ENCODE measurements at places on chromosomes 12 and 14.

GRCh38 chr12:70609203-70609602 lies 28.0 kb downstream of the PTPRB start:
- no peak for DNase-seq

DNA sequence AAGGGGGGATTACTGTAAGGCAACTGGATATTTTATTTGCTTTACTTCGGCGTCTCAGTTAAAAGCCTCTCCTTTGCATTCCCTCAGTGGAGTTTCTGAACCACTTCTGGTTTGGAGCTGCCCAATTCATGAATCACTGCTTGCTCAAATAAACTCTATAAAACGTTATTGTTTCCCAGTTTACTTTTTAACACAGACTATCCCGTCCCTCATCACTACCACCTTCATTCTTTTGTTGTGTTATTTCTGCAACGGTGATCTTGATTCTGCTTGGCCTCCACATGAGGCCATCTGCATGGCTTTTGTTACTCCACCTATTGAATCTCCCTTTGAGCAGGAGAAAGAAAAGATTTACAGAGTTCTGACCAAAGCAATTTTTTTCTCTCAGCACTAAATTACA lies 104.0 kb upstream of the PLEKHA5 start:
- no peak for DNase-seq

GRCh38 chr14:90624732-90625400 lies 191.4 kb downstream of the TTC7B start:
- DNase-seq = no peak

- DNase-seq = no peak
These were observed 20.8 kb downstream of the TPCN1 start for GRCh38 chr12:113242026-113242418.

DNA sequence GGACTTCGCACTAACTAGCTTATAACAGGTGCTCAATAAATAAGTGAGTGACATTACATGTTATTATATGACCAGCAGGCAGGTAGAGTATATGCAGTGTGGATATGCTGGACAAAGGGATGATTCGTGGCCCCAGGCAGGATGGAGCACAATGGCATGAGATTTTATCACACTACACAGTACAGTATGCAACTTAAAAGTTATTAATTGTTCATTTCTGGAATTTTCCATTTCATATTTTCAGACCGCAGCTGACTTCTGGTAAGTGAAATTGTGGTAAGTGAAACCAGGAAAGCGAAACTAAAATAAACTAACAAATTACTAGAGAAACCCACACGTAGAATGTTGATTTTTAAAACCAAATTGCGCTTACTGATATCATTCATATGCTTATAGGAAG lies 3.3 kb downstream of the PARP11 start:
- DNase-seq = no peak

DNA sequence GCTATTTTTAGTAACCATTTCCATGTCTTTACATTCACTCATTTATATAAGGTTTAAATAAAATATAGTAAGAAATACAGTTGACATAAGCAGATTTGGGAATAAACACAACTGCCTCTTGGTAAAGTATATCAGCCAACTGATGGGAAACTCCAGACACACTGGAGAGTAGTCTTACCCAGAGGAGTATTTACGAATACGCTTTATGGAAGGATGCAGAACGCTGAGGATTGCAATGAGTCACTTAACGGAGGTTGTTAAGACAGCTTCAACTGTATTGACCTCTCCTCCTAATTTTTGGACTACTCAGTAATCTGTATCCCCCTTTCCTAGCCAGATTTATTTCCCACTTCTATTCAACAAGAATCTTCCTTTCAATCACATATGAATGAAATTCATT lies 6.0 kb downstream of the C2CD5 start:
- DNase-seq = no peak

- no peak for DNase-seq
These were observed 109.5 kb downstream of the LGMN start for GRCh38 chr14:92638904-92639303.

DNA sequence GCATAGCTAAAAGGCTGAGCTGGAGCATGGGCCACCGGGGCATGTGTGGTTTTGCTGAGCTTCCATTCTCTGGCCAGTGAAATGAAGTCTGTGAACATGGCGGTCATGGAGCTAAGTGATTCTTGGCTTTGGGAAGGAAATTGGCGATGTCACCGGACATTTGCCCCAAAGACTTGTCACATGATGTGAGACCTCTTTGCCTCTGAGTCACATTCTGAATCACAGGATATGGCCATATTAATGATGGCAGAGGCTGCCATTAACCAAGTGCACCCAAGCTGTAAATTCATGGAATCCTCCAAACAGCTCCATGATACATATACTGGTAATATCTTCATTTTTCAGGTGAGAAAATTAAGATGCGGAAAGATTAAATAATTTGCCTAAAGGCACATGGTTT lies 27.4 kb upstream of the BATF start:
- no peak for DNase-seq

DNA sequence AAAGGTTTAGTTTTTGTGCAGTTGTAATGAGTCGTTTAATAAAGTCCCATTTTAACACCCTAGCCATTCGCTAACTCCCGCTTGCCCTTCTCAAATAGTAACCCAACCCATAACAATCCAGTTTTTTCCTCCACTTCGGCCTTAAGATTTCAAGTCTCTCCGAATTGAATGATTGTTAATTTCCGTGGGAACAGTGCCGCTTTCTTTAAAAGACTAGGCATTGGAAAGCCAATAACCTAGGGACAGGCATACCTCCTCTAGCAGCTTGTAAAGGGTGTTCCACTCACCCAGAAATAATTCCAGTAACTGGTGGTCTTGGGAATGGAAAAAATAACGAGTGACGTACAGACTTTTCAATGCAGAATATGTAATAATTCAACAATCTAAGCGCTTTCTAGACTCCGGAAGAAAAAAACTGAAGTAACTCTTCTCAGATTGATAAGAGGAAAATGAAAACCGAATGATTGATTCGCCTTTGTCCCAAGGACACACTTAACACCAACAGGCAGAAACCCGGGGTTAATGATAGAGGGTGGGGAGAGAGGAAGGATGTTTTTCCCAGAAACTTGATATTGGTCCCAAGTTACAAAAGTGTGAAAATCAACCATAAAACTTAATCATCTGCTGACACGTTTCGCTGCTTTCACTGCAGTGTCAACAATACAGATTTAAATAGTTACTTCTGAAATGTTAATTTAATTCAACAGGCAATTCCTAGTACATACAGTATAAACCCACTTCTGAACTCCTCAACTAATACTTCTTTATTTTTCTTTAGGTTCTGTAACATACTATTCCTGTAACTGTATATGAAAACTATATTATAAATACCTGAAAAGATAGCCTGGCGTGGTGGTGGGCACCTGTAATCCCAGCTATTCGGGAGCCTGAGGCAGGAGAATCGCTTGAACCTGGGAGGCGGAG lies 1.0 kb upstream of the SINHCAF start:
- no peak for DNase-seq

DNA sequence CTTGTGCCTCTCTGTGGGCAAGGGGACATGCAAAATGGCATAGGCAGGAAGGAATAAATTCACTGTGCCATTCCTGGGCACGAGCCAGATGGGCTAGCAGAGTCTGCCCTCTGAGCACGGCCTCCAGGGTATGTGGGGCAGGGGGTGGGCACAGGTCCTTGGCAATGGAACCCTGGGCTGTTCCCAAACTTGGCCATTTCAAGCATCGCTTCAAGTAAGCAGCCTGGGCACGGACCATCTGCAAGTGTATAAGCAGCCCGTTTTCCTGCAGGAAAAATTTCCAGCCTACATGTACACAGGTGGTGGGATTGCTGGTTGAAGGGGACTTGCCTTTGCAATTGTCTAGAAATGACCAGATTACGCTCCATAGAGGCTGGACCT lies 40.3 kb downstream of the CCDC85C start:
- DNase-seq = no peak

DNA sequence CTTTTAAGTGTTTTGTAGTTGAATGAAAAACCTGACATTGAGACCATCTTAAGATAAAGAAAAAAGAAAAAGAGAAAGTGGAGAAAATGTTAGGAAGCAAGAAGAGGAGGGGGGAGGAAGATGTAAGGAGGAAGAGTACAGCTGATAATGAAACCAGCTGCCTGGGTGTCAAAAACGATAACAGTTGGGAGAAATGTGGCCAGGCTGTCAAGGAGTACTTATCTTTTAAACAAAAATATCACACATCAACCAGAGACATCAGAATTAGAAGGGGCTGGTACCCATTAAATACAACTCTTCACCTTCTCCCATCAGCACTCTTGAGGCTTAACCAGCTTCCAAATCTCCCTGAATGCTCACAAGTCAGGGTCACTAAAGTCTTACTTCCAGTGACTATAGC lies 4.5 kb downstream of the SLC11A2 start:
- DNase-seq = no peak

DNA sequence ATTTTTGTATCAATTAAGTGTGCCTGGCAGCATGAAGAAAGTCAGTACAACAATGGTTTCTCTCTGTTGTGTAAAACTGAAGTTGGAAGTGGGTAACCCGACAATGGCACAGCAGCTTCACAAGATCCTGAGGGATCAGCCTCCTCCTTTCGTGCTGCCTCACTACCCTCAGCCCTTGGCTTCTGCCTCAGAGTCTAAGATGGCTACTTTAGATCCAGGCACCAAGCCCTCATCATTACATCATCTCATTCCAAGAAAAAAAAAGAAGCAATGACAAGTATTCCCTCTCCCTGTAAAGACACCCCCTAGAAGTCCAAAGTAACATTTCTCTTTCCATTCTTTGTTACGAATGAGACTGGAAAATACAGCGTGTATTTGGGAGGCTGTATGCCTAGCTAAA lies 92.6 kb downstream of the DNAI7 start:
- no peak for DNase-seq

- DNase-seq = no peak
These were observed 44.5 kb upstream of the AMN1 start for GRCh38 chr12:31773223-31773750.

DNA sequence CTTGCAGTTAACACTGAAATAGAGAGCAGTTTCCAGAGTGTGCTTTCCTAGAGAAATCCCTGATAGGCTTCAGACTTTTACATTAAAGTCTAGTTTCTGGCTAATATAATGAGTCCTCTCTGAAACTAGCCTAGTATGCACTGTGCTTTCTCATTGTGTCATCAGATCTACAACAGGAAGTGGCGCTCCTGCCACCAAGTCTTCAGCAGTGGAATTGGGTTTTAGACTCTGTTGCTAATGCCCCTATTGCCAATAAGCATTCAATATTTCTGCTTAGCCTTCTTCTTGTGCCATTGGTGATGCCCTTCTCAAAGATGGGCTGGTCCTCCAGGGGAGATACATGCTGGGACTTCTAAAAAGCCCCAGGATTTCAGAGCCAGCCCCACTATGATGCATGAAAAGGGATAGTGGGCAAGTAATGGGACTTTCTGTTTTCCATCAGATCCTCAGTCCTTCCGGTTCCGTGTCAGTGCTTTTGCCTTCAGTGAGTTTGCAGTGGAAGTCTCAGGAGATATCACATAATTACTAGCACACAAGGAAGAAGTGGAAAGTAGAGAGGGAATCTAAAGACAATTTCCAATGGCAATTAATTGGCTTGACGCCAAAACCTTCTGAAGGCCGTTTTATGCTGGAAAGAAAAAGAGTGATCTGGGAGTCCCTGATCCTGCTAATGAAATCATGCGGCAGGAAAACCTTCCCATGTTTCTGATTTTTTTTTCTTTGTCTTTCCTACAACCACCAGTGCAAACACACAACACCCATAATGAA lies 50.0 kb downstream of the SSPN start:
- DNase-seq = no peak

DNA sequence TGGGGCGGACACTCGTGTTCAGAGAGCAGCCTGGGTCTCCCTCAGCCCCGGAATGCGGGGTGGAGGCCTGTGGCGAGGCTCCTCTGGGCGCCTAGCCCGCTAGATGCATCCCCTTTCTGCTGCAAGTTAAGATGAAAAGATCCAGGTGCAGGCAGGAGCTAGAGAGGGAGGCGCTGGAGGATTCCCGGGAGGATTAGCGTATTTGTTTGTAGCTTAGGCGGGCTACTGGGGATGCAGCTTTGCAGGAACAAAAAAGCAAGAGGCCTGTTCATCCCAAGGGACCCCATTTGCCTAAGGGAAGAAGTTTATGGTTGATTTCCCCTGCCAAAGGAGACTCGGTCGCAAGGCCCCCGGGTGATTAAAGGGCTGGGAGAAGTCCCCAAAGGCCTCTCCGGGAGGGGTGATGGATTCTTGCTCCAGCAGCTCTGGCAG lies 824 bp downstream of the CCDC177 start:
- DNase-seq = no peak

DNA sequence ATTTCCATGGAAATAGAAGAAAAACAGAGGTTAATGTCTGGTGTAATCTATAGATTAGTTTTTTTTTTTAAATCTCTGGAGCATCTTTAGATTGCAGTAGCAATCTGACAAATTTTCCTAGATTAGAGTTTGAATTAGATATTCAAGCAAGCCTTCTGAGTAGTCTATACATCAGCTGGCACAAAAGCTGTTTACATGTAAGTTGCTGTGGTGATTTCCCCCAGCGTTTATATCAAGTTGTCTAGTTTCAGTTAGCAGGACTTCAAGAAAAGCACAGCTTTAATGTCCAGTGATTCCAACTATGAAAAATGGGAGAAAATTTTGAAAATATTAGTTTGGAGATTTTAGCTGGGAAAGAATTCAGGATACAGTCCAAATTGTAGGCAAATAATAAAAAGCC lies 605.0 kb upstream of the USP15 start:
- DNase-seq = no peak

DNA sequence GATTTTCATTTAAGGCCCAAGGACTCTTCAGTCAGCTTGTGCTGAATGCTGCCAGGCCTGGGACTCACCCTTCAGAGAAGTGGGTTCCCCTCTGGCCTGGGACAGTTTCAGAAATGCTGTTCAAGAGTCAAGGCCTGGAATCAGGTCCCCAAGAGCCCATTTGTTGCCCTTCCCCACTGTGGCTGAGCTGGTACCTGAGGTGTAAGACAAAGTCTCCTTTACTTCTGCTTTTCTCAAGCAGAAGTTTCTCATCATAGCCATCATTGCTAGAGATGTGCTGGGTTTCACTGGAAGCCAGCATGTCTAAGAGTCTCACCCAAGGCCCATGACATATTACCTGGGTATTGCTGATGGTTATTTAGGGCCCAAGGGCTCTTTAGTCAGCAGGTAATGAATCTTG lies 8.9 kb downstream of the FANCM start:
- DNase-seq = no peak

- no peak for DNase-seq
These were observed 294.6 kb downstream of the FLRT2 start for GRCh38 chr14:85824526-85824925.

DNA sequence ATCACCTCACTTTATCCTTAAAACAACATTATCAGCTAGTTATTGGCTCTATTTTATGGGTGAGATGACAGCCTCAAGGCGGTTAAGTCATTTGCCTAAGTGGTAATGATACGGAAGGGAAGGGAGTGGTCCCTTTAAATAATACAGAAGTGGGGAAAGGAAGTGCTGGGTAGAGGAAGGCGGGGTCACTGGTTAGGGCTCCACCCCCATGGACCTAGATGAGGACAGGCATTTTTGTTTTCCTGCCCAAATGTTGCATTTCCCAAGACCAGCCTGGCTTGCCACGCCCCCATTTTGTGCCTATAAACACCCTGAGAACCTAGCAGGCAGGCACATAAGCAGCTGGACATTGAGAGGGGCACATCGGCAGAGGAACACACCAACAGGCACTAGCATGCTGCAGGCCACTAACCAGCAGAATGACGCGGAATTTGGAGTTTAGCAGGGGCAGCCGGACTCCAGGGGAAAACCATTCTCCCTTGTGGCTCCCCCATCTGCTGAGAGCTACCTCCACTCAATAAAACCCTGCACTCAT lies 100.9 kb downstream of the EPS8 start:
- no peak for DNase-seq

All from stimulated activated CD8-positive, alpha-beta memory T cell treated with anti-CD3 and anti-CD28 coated beads, Interleukin-4, amount 100 ng/mL, for 1 hour (primary cell).